ENCODE measurements at places on chromosomes 6 and 20. TPM values are rescaled to one million over a fixed set of nuclear protein-coding genes. Genes with fewer than 3 reads are reported as not detected.

GRCh38 chr6:158149641-158150040 is 18.4 kb downstream of the SERAC1 start:
- DNase-seq: no peak

- no peak for DNase-seq
These were observed 491.7 kb downstream of the DHX35 start for GRCh38 chr20:39453890-39454289.

- DNase-seq: no peak
These were observed 104.8 kb downstream of the ELOVL4 start for GRCh38 chr6:79842376-79843040.

DNA sequence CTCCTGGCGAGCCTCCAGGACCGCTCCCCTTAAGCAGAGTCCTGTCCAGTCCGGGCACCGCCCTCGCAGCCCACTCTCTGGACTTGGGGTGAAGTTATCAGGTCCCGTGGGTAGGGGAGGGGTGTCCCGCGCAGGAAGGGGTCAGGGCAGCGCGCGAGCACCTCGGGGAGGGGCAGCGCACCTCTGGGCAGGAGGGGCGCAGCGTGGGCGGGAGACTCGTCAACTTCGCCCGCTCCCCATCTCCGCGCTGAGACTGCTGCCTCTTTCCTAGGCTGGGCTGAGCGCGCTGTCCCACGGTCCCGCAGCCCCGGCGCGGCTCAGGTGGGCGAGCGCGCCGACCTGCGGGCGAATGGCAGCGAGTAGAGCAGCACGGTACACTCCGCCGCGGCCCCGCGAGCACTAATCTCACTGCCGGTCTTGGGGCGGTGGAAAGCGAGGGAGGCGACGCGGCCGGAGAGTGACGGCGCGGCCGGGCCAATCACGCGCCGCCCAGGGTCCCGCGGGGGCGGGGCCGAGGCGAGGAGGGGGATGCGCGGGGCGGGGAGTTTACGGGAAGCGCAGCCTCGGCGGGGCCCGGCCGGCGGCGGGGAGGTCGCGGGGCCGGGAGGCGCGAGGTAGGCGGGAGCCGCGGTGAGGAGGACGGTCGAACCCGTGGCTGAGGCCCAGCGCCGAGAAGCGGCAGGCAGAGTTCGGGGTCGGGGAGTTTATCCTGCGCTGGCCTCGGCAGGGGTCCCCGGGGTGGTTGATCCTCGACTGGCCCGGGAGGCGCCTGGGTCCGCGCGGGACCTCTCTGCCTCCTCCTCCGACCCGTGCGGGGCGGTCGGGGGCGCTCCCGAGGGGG is at the start of gene MAN1A1:
Gene MAN1A1 (minus strand): TSS at position 401 of the 841 bp plus-strand sequence. CDS start 696 bp downstream, outside the sequence.
- DNase-seq: peak; percentile 80

GRCh38 chr20:49608752-49609670 is 41.1 kb upstream of the PTGIS start:
- DNase-seq: no peak

DNA sequence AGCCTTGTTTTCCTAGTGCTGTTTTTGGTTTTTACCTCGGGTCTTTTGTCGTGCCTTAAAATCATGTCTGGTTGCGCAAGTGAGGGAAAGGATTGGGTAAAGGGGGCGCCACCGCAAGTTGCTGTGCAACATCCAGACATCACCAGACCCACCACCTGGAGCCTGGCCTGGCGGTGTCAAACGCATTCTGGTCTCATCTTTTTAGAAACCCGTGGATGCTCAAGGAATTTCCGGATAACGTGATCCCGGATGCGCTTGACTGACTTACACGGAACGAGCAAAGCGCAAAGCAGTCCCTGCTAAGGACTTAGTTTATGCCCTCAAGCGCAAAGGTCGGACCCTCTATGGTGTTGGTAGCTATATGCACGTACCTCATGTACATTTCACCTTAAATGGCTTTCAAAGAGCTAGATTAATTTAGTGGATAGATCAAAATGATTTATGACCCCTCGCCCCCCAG is 105.2 kb downstream of the OR2B2 start:
- no peak for DNase-seq

GRCh38 chr6:16776394-16777017 is 15.2 kb upstream of the ATXN1 start:
- no peak for DNase-seq

The PTK6 gene
- total RNA-seq: 0.06 TPM

The RAMACL gene
- total RNA-seq: 1.5 TPM

Measured in spinal cord (tissue), 10 donors.